A375 (cell line): ENCODE measurements at places on chromosomes 7 and 10. TPM values are rescaled to one million over a fixed set of nuclear protein-coding genes. Genes with fewer than 3 reads are reported as not detected.

Gene TRRAP
- 19.4 and 21.8 TPM in 2 replicates for total RNA-seq

Gene FAM237B
- total RNA-seq: not detected in 2 replicates

Gene FAM241B
- 0.24 and 0.30 TPM in 2 replicates for total RNA-seq

Gene CDC14C
- not detected in 2 replicates for total RNA-seq

Gene NXPH1
- total RNA-seq: not detected in 2 replicates

Gene SLC39A12
- total RNA-seq: not detected in 2 replicates

Gene LIPJ
- total RNA-seq: not detected in 2 replicates

Gene FAM180A
- not detected in 2 replicates for total RNA-seq

Gene CNPY1
- total RNA-seq: not detected in 2 replicates

Gene TMEM229A
- not detected in 2 replicates for total RNA-seq

Gene RTKN2
- total RNA-seq: 1.5 and 1.9 TPM in 2 replicates

Gene PRKCQ
- 3.0 and 3.7 TPM in 2 replicates for total RNA-seq

Gene EIF4EBP2
- total RNA-seq: 6.5 and 8.4 TPM in 2 replicates

Gene GJD4
- 0.27 TPM in 1 of 2 replicates, not detected in the other for total RNA-seq

Gene PON3
- not detected in 2 replicates for total RNA-seq

Gene WIPF3
- total RNA-seq: 0.08 TPM in 1 of 2 replicates, not detected in the other

Gene MMP21
- 0.19 TPM in 1 of 2 replicates, not detected in the other for total RNA-seq

Gene ARHGEF35
- total RNA-seq: 0.03 TPM in 1 of 2 replicates, not detected in the other

Gene SAP25
- total RNA-seq: not detected in 2 replicates

Gene UNCX
- total RNA-seq: not detected in 2 replicates

Gene MICALL2
- 18.1 and 20.7 TPM in 2 replicates for total RNA-seq

Gene NUTM2E
- total RNA-seq: not detected in 2 replicates

Gene ZNF488
- total RNA-seq: 0.15 and 0.32 TPM in 2 replicates

Gene CCL26
- 0.57 and 0.88 TPM in 2 replicates for total RNA-seq

Gene NUDT13
- 1.3 TPM in 2 replicates for total RNA-seq

Gene CHAT
- not detected in 2 replicates for total RNA-seq

Gene ZDHHC6
- 12.5 and 15.8 TPM in 2 replicates for total RNA-seq

Gene RGR
- 0.79 and 0.85 TPM in 2 replicates for total RNA-seq

Gene AKR1B15
- total RNA-seq: not detected in 2 replicates

Gene EBLN1
- not detected in 2 replicates for total RNA-seq

Gene COL1A2
- total RNA-seq: 0.24 TPM in 1 of 2 replicates, not detected in the other

Gene ZNF438
- total RNA-seq: 2.3 and 3.1 TPM in 2 replicates

Gene GDF2
- not detected in 2 replicates for total RNA-seq

Gene APBB1IP
- not detected in 2 replicates for total RNA-seq

Gene YWHAG
- 59.6 and 62.5 TPM in 2 replicates for total RNA-seq

Gene ANLN
- total RNA-seq: 94.9 and 107 TPM in 2 replicates

Gene RNLS
- total RNA-seq: not detected in 2 replicates

Gene COL28A1
- total RNA-seq: 0.03 TPM in 1 of 2 replicates, not detected in the other

Gene COL26A1
- total RNA-seq: not detected in 2 replicates

Gene CHST3
- 17.9 and 18.5 TPM in 2 replicates for total RNA-seq

Gene C10orf143
- 0.19 and 1.4 TPM in 2 replicates for total RNA-seq

Gene CASP7
- 22.9 and 24.9 TPM in 2 replicates for total RNA-seq

Gene ARHGAP12
- total RNA-seq: 64.2 and 76.2 TPM in 2 replicates

Gene SFTPD
- not detected in 2 replicates for total RNA-seq

Gene PCLO
- 5.9 and 6.8 TPM in 2 replicates for total RNA-seq

Gene MYO3A
- total RNA-seq: not detected in 2 replicates

Gene ELN
- total RNA-seq: 0.04 TPM in 1 of 2 replicates, not detected in the other

Gene GARIN1A
- total RNA-seq: 0.87 and 1.1 TPM in 2 replicates

Gene ARF5
- 161 and 188 TPM in 2 replicates for total RNA-seq

Gene PTPN12
- total RNA-seq: 35.5 and 45.7 TPM in 2 replicates

Gene SLC16A9
- 0.87 and 1.1 TPM in 2 replicates for total RNA-seq

Gene DEPP1
- total RNA-seq: 2.0 and 2.9 TPM in 2 replicates

Gene PSD
- 0.11 and 1.0 TPM in 2 replicates for total RNA-seq

Gene SMKR1
- 3.6 and 5.9 TPM in 2 replicates for total RNA-seq

Gene KCNH2
- not detected in 2 replicates for total RNA-seq

Gene NRAP
- total RNA-seq: not detected in 2 replicates

Gene FLNC
- 0.03 TPM in 1 of 2 replicates, not detected in the other for total RNA-seq

Gene ITPRID1
- not detected in 2 replicates for total RNA-seq
